Left cardiac atrium (tissue), 4 donors: ENCODE measurements at places on chromosomes 11 and 22. TPM values are rescaled to one million over a fixed set of nuclear protein-coding genes. Genes with fewer than 3 reads are reported as not detected.

MRPL16 gene
- total RNA-seq = 61.2 TPM

SCGB1C1 gene
- not detected for total RNA-seq

HSPB2 gene
- total RNA-seq = 37.3 TPM

OR52I2 gene
- total RNA-seq = not detected

PGA3 gene
- 3.6 TPM for total RNA-seq

SYCE3 gene
- not detected for total RNA-seq
